ENCODE measurements at places on chromosomes 2 and 18. TPM values are rescaled to one million over a fixed set of nuclear protein-coding genes. Genes with fewer than 3 reads are reported as not detected.
A peak's percentile ranks its signal among the peaks of the same experiment; 100 is the strongest.

GRCh38 chr2:143117225-143117624 lies 12.0 kb upstream of the ARHGAP15 start:
- H3K27me3 ChIP-seq: no peaks in the 10 kb centered on the region
- H3K4me3 ChIP-seq: no peak overlapping the region
- DNase-seq: no peak
- H3K27ac ChIP-seq: no peak overlapping the region
- H3K36me3 ChIP-seq: no peaks in the 10 kb centered on the region

C1D gene
- total RNA-seq: 31.5 TPM

DNA sequence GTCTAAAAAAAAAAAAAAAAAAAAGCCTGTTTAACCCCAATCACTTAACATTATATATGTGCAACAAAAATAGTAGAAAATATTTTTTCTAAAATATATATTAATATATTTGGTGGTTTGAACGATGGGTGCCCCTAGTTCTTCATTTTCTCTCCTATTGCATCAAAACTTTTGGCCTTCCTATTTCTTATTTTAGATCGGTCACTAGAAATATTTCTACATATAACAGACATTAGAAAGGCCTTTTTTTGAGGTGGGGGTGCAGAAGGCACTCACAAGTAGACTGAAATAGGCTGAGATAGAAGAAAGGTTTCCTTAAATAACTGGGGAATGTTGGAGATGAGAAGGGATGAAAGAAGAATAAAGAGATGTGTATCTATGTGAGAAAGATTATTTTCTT lies 49.3 kb upstream of the AP1S3 start:
- H3K27me3 ChIP-seq: no peaks in the 10 kb centered on the region
- no peaks in the 10 kb centered on the region for H3K36me3 ChIP-seq
- DNase-seq: no peak
- no peak overlapping the region for H3K4me3 ChIP-seq

- H3K36me3 ChIP-seq: no peaks in the 10 kb centered on the region
- DNase-seq: no peak
- H3K27ac ChIP-seq: no peak overlapping the region
- H3K4me1 ChIP-seq: no peaks in the 10 kb centered on the region
These were observed 26.4 kb upstream of the COPS8 start for GRCh38 chr2:237059155-237059875.

SP140 gene
- total RNA-seq: not detected

DNA sequence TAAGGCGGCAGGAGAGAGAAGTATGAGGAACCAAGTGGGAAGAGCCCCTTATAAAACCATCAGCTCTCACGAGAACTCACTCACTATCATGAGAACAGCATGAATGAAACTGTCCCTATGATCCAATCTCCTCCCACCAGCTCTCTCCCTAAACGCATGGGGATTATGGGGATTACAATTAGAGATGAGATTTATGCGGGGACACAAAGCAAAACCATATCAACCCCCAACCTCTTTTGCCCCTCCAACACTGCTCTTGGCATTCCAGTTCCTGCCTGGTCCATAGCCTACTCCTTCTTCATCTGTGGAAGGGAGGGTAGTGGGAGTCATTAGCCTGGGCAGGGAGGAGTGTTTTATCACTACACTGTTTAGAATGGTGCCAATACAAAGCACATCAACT lies 1.4 kb upstream of the EHD3 start:
- H3K4me1 ChIP-seq: peaks cover 2% of the 10 kb centered on the region
- no peak for DNase-seq
- H3K36me3 ChIP-seq: no peaks in the 10 kb centered on the region
- H3K4me3 ChIP-seq: no peak overlapping the region

GRCh38 chr18:46449033-46449432 lies 208.0 kb downstream of the LOXHD1 start:
- no peak overlapping the region for H3K4me3 ChIP-seq
- no peaks in the 10 kb centered on the region for H3K27me3 ChIP-seq
- DNase-seq: no peak

KCNG3 gene
- total RNA-seq: 0.27 TPM

- no peak overlapping the region for H3K4me3 ChIP-seq
- DNase-seq: no peak
- no peaks in the 10 kb centered on the region for H3K4me1 ChIP-seq
- no peaks in the 10 kb centered on the region for H3K36me3 ChIP-seq
- H3K27ac ChIP-seq: no peak overlapping the region
These were observed 300.5 kb downstream of the INSIG2 start for GRCh38 chr2:118388771-118389170.

SLC5A7 gene
- 0.17 TPM for total RNA-seq

DNA sequence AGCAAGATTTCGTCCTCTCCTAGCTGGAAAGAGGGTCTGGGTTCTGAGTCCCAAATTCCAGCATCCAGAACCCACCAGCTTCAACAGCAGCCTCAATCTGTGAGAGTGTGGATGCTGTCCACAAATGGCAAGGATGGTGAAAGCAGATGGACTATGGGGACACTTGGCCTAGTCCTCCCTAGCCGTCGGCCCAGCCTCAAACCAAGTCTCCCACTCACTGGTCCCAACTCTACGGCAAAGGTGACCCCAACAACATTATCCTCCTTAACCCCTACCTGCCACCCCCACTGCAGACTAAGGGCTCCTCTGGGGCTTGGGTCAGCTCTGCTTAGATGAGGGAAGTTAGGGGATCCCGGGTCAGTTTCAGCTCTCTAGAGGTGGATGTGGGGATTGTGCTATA lies 57.3 kb downstream of the TNS1 start:
- peak overlapping the region; percentile 91 for H3K27ac ChIP-seq
- no peaks in the 10 kb centered on the region for H3K4me1 ChIP-seq
- H3K4me3 ChIP-seq: no peak overlapping the region

DNA sequence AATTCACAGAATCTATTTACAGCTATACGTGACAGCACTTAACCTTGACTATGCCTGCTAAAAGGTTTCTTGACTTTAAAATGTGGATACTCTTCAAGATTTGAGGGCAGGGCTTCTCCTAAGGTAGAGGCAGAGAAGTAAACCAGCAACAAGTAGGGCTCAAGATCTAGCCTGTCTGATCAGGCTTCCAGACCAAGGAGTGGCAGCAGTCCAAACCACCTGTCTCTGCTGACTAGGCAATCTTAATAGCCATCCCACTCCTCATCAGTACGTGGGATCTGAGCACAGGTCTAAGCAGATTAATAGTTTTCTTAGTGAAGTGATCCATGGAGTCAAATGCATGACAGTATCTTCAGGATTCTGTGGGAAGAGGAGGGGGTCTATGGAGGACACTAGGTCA lies 100.4 kb downstream of the GPD2 start:
- H3K4me1 ChIP-seq: no peaks in the 10 kb centered on the region
- no peak overlapping the region for H3K4me3 ChIP-seq
- H3K27me3 ChIP-seq: no peaks in the 10 kb centered on the region
- DNase-seq: no peak
- H3K36me3 ChIP-seq: no peaks in the 10 kb centered on the region

DNA sequence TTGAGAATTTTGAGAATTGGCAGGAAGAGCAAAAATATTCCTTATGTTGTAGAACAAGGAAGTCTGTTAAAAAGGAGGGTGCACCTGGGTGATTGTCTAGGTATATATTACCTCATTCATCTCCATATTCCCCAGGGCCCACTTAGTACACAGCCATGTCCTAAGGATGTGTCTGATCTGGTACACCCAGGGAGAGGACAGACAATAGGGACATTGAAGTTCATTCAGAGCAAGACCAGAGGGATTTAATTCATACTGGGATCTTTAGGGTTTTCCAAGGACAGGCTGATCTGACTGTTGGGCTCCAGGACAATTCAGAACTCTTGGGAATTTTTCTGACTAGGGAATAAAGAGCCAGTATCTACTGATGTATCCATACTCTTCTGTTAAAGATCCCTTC lies 112.1 kb downstream of the PHLPP1 start:
- no peaks in the 10 kb centered on the region for H3K27me3 ChIP-seq
- no peak overlapping the region for H3K27ac ChIP-seq
- H3K36me3 ChIP-seq: no peaks in the 10 kb centered on the region

DNA sequence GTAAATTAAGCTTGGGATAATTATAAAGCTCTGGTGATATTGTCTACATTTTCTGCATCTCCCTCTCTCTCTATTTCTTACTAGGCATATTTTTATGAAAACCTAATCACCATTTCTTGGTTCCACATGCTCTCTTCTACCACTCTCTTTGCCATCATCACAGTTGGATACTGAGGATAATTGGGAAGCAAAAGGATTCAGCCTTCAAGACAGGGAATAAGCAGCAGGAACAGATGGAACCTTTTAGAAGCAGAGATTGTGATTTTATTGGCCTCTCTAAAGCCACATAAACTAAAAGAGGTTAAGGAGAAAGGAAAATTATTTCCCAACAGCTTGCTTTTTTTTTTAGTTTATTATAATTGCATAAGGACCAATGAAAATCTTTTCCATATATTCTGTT lies 226.3 kb upstream of the SPHKAP start:
- no peak overlapping the region for H3K27ac ChIP-seq
- H3K27me3 ChIP-seq: no peaks in the 10 kb centered on the region
- no peaks in the 10 kb centered on the region for H3K36me3 ChIP-seq
- no peak overlapping the region for H3K4me3 ChIP-seq

KLHL41 gene
- total RNA-seq: 13.4 TPM

DNA sequence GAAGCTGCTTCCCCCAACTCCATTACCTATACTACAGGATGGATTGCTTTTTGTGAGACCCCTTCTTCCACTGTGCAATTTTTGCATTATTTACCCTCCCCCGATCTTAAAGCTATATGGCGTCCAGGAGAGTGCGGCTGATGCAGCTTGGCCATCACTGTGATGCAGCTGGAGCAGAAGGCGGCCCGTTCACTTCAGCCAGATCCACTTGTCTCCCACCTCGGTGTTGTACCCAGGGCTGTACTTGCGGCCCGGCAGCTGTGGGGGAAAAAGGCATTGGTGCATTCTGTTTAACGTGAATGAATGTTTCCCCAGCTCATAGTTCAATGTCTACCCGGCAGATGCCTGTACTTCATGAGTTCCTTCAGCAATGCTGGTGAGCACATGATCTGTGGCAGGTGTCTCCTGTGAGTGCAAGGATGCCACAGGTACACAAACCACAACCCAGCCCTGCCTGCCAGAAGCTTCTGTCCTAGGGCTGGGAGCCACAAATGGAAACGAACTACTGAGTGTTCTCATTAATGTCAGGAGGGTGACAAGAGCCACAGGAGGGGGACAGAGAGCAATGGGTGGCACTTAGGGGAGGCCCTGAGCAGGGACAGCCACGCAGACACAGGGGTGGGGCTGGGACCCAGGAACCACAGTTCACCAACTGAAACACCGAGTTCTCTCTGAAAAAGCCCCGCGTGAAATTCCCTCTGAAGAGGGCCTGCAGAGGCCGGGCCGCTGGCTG lies 64.0 kb downstream of the NDUFA10 start:
- H3K27ac ChIP-seq: no peak overlapping the region
- H3K27me3 ChIP-seq: no peaks in the 10 kb centered on the region
- DNase-seq: no peak
- peaks cover 3% of the 10 kb centered on the region for H3K4me1 ChIP-seq

NTSR2 gene
- total RNA-seq: 0.34 TPM

All from prostate gland (tissue), 2 donors.